ENCODE measurements at places on chromosomes 2 and 18.
A peak's percentile ranks its signal among the peaks of the same experiment; 100 is the strongest.

- DNase-seq = no peak
These were observed 17.1 kb upstream of the B3GNT2 start for GRCh38 chr2:62178741-62179271.

- DNase-seq = no peak
These were observed 11.3 kb downstream of the SMAD7 start for GRCh38 chr18:48939205-48940097.

DNA sequence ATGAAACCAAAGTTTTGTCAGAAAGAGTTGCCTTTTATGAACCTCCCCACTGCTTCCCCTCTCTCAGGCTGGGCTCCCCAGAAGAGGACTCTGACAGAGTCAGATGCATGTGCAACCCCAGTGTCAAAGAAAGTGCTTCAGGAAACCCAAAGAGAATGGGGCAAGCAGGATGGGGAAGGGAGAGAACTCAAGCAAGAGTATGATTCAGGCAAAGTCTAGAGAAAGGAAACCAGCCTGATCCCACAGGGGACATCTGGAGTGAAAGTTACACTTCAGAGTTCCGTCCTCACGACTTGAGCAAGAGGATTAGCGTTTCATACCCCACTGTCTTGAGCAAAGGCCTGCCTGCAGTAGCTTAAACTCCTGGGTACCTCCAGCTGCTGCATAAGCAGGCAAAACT is 51.8 kb upstream of the EPC2 start:
- DNase-seq = no peak

DNA sequence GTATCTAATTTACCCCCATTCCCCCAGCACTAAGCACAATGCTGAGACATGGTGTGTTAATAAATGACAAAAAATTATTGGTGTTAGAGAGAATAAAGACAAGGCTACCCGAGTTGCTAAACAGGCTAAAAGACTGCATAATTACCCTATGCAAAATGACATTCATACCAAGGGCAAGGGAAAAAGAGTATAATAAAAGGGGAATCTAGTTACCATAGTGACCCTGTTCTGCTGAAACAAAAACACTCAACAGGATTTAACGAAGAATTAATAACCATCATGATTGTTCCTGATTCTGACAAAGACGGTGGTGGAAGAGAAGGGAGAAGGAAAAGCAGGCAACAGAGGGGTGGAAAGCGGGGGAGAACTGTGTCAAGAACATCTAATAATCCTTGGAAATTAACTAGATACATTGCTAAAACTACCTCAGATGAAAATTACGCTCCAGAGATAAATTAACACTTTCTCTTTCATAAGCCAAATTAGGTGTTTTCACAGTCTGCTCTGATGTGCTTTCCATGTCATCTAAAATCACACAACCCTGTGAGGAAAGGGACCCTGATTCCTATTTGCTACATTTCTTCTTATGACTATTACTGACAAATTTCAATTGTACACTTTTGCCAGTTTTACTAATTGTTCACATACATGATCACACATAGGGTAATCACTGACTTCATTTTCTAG is 25.5 kb downstream of the TTR start:
- DNase-seq = no peak

DNA sequence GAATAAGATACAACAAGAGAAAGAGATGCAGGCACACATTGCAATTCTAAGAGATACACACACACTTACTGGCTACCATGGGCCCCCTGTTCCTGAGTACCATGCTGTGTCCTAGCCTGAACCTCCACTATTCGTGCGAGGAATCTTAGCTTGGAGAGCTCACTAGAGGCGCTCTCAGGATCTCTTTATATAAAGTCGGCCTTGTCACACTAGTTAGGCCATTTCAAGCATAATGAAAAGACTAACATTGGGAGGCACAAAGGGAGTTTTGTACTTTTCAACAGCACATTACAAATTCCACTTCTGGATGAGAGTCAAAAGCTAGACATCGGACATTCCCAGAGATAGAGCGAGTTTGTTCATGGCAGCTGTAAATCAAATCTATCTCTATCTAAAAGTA is 365.2 kb downstream of the DSEL start:
- DNase-seq = no peak

DNA sequence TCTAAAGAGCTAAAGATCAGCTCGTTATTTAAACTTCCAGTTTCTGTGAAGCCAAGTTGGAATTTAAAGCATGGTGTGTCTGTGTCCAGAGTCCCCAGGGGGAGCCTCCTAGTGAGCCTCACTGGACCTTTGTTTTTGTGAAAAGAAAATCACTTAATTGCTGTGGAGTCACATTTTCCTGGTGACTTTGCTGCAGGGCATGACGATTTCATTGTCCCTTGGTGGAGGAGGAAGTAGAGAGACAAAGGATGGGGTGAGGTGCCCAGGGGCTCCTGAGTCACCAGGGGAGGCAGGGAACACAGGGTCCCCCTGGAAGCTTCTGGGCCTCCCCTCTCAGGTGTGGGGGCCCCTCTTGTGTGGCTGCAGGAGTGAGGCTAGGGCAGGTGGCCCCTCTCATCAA is 19.7 kb downstream of the ATP6V1C2 start:
- no peak for DNase-seq

GRCh38 chr2:190318931-190319554 is 583 bp downstream of the HIBCH start:
- peak; percentile 50 for DNase-seq

- DNase-seq = no peak
These were observed 11.4 kb downstream of the SPDYA start for GRCh38 chr2:28822036-28822435.

- no peak for DNase-seq
These were observed 12.3 kb upstream of the SLC35F5 start for GRCh38 chr2:113768770-113769169.

GRCh38 chr2:121638333-121638732 is 10.9 kb downstream of the CLASP1 start:
- no peak for DNase-seq

- DNase-seq = no peak
These were observed 4.9 kb downstream of the ADCY3 start for GRCh38 chr2:24915175-24915574.

- no peak for DNase-seq
These were observed 208.3 kb downstream of the ERBB4 start for GRCh38 chr2:212330263-212330662.

DNA sequence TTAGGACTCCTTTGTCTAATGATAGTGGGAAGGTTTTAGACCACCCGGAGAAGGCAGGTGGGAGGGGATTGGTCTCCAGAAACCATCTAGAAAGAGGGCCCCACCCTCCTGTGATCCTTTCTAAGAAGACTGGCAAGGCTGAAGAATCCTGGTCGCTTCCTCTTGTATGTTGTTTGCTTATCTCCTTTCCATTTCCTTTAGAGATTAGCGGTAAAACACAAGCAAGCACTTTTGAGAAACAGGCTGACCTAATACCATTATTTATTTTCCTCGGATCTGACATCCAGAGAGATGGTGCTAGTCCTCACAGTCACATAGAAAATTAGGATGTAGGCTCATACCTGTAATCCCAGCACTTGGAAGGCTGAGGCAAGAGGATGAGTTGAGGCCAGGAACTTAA is 45.2 kb upstream of the SPRED2 start:
- no peak for DNase-seq

DNA sequence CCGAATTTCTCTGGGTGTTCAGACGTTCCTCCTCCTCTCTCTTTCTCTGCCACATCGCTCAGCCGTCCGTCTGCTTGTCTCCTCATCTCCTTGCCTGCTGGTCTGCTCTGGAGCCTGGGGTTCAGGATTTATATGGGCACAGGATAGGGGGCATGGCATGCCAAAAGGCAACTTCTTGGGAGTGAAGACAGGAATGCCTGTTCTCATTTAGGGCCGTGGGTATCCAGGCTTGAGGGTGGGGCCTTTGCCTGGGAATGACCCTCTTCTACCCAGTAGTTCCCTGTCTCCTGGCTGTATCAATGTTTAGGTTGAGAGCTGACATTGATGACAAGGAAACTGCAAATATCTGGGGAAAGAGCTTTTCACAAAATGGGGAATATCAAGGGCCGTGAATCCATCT is 98.0 kb downstream of the HRH4 start:
- DNase-seq = no peak

DNA sequence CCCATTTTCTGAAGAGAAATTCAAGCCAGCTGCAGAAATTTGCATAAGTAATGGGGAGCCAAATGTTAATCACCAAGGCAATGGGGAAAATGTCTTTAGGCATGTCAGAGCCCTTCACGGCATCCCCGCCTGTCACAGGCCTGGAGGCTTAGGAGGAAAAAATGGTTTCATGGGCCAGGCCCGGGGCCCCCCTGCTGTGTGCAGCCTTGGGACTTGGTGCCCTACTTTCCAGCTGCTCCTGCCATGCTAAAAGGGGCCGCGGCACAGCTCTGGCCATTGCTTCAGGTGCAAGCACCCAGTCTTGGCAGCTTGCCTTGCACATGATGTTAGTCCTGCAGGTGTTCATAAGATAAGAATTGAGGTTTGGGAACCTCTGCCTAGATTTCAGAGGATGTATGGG is 1235.7 kb downstream of the DPP10 start:
- no peak for DNase-seq

GRCh38 chr18:10379522-10379921 is 74.9 kb upstream of the APCDD1 start:
- no peak for DNase-seq

- no peak for DNase-seq
These were observed 33.5 kb upstream of the IL1R1 start for GRCh38 chr2:102109016-102109415.

GRCh38 chr18:51610481-51610880 is 413.0 kb upstream of the MEX3C start:
- DNase-seq = no peak

DNA sequence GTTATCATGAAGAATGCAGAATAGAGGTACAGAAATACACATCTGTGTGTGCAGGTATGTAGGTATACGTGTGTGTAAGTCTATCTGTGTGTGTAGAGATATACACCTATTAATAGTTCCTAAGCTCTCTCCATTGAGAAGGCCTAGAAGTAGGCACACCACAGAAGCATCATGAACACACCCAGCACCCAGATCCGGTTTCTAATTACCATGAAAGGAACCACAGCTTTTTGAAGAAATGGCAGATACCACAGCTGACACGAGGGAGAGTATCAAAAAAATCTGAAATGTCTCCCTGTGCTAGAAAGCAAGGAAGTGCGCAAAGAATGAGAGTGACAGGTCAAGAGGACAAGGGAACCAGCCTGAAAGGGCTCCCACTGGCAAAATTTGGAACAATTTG is 27.7 kb upstream of the AP1S3 start:
- peak; percentile 65 for DNase-seq

GRCh38 chr2:217049422-217049821 is 189.6 kb upstream of the TNP1 start:
- no peak for DNase-seq

Data from stimulated activated naive CD4-positive, alpha-beta T cell (primary cell).